GM12878 (cell line): ENCODE measurements at places on chromosomes 7 and 10. TPM values are rescaled to one million over a fixed set of nuclear protein-coding genes. Genes with fewer than 3 reads are reported as not detected.

ADK gene
- polyA plus RNA-seq = 148 and 153 TPM in 2 replicates

GRCh38 chr7:116468534-116468933, 31.0 kb upstream of the CAV2 start:
- H3K27ac ChIP-seq = no peak overlapping the region
- no peaks in the 10 kb centered on the region for H3K27me3 ChIP-seq

DNA sequence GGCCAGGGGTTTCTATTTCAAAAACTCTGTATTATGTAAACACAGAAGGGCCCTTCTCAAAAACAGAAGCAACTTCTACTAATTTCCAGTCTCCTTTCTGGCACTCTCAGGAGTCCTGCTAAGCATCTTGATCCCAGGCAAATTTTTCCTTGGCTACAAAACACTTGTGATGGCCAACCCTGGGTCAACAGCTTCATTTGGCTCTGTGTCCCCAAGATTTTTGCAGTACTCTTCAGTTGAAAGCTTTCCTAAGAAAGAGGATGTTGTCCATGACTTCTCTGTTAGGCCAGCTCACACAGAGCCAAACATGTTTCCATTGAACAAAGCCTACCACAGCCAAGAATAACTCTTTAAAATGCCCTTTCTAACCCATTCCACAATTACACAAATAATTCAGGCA, 99.0 kb upstream of the EGR2 start:
- no peaks in the 10 kb centered on the region for H3K27me3 ChIP-seq
- H3K27ac ChIP-seq = no peak overlapping the region

DNA sequence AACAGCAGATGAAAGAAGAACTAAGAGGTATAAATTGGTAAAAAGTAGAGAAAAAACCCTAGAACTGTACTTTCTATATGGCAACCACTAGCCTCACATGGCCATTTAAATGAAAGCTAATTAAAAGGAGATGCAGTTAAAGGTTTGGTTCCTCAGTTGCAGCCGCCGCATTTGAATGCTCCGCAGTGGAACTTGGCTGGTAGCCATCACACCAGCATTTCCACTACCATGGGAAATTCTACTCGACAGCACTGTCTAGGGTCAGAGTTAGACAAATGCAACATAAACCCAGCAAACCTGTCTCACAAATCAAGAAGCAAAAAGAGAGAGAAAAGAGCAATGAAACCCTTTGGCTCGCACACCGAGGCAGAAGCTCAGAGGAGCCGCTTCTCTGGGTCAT, 29.7 kb downstream of the VIPR2 start:
- no peak overlapping the region for H3K27ac ChIP-seq
- no peaks in the 10 kb centered on the region for H3K36me3 ChIP-seq
- no peak overlapping the region for H3K4me3 ChIP-seq
- no peak for DNase-seq
- peaks cover 3% of the 10 kb centered on the region; the same call in 1 of the 2 replicates for H3K27me3 ChIP-seq
- H3K4me1 ChIP-seq = no peaks in the 10 kb centered on the region

FFAR4 gene
- not detected in 2 replicates for polyA plus RNA-seq
